ENCODE measurements at places on chromosomes 13 and 19. TPM values are rescaled to one million over a fixed set of nuclear protein-coding genes. Genes with fewer than 3 reads are reported as not detected.

The CACNG6 gene
- total RNA-seq: 1.3 TPM

The SPTBN4 gene
- total RNA-seq: 1.3 TPM

The FXYD1 gene
- total RNA-seq: 0.32 TPM

The TPTE2 gene
- under 0.01 TPM for total RNA-seq

The HSD17B14 gene
- total RNA-seq: 12.2 TPM

The NFKBIB gene
- total RNA-seq: 7.3 TPM

The GIPR gene
- 0.32 TPM for total RNA-seq

The ZNF91 gene
- total RNA-seq: 13.9 TPM

The CD33 gene
- total RNA-seq: not detected

The ZNF723 gene
- not detected for total RNA-seq

The CBARP gene
- total RNA-seq: 6.0 TPM

The TMEM238 gene
- total RNA-seq: not detected

The C19orf44 gene
- 6.0 TPM for total RNA-seq

The GPR12 gene
- not detected for total RNA-seq

The ADGRE3 gene
- not detected for total RNA-seq

The C19orf85 gene
- total RNA-seq: not detected

The PCDH20 gene
- total RNA-seq: under 0.01 TPM

The CAPN12 gene
- not detected for total RNA-seq

The FCHO1 gene
- total RNA-seq: 0.43 TPM

The PRRG2 gene
- 0.43 TPM for total RNA-seq

The CDX2 gene
- not detected for total RNA-seq

The ATP4B gene
- not detected for total RNA-seq

The ZNF649 gene
- 6.4 TPM for total RNA-seq

The SMAD9 gene
- total RNA-seq: 4.3 TPM

The RPL13A gene
- 1,887 TPM for total RNA-seq

The RFPL4AL1 gene
- total RNA-seq: not detected

The MYCBP2 gene
- total RNA-seq: 84.6 TPM

The SYNGR4 gene
- total RNA-seq: not detected

The POGLUT2 gene
- 30.2 TPM for total RNA-seq

The ZFP14 gene
- total RNA-seq: 2.6 TPM

The HS6ST3 gene
- total RNA-seq: not detected

The FCAR gene
- total RNA-seq: not detected

The FFAR3 gene
- not detected for total RNA-seq

The WASF3 gene
- total RNA-seq: 9.0 TPM

The TEKTIP1 gene
- total RNA-seq: not detected

The RAB8A gene
- total RNA-seq: 72.5 TPM

The FARP1 gene
- total RNA-seq: 125 TPM

The ZNF541 gene
- total RNA-seq: under 0.01 TPM
